ENCODE measurements at places on chromosomes 13 and 19.

DNA sequence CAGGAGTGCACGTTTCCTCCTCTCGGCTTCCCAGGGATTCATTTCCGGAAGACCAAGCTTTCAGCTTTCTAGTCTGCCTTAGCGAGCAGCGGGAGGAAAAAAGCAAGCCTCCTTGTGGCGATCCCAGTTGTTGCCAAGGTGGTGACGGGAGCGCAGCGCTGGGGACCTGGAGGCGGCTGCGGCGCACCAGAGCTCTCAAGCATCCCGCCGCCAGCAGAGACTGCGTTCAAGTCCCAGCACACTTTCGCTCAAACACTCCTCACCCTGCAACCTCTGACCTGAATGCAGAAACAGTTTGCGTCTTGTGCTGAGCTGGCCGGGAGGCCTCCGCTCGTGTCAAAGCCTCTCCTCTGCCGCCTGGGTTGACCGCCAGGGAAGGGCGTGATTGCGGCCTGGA, 4.9 kb downstream of the GSX1 start:
- DNase-seq: peak; percentile 53

DNA sequence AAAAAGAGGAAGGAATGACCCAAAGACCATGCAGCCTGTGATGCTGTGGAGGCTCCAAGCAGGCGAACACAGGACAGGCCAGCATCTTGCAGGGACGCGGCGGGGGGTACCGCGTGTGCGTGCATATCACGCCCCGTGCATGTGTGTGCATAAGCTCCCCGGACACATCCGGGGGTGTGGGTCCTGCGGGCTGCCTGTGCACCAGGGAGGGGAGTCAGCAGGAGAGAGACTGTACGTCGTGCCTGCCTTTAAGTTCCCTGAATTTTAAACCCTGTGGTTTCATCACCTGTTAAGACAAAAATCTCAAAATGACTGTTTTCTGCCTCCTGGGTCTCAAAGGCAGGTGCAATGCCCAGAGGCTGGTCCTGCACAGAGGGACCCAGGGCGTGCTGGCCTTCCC, 16.6 kb downstream of the ADAT3 start:
- DNase-seq: no peak

- DNase-seq: no peak
Observed at GRCh38 chr19:57248646-57249045, 8.2 kb downstream of the ZNF805 start.

DNA sequence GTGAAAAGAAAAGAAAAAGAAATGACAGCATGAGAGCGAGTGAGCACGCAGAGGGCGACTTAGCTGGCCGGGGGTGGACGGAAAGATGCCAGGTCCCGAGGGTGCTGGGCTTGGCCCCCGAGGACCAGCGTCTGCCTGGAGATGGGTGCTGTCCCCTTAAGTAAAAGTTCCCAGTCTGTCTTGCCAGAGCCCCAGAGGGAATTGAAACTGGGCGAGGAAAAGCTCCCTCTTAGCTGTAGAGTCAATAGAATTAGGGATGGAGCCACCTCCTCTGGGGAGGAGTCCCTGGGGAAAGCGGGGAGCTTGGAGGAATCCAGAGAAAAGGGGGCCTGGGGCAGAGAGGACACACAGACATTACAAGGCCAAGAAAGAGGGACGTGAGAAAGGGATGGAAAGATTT, 13.3 kb downstream of the BCAM start:
- no peak for DNase-seq

GRCh38 chr19:7527516-7528191, 5.2 kb downstream of the MCOLN1 start:
- DNase-seq: no peak

GRCh38 chr13:75470676-75471075, 11.3 kb downstream of the TBC1D4 start:
- no peak for DNase-seq

DNA sequence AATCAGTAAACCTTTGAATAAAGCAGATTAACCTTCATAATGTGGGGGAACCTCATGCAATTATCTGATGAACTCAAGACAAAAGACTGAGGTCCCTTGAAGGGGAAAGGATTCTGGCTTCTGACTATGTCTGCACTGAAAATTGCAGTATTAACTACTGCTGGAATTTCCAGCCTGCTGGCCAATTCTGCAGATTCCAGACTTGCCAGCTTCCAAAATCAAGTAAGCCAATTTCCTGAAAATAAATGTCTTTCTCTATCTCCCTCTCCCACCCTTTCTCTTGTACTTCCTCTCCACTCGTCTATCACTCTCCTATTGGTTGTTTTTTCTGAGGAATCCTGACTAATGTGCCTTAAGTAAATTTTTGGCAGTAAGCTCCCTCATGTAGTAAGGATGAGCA, 1479.9 kb upstream of the PRR20A start:
- DNase-seq: no peak

GRCh38 chr19:21127898-21128297, 13.9 kb upstream of the ZNF431 start:
- no peak for DNase-seq

GRCh38 chr13:47144782-47145181, 247.9 kb upstream of the HTR2A start:
- no peak for DNase-seq

DNA sequence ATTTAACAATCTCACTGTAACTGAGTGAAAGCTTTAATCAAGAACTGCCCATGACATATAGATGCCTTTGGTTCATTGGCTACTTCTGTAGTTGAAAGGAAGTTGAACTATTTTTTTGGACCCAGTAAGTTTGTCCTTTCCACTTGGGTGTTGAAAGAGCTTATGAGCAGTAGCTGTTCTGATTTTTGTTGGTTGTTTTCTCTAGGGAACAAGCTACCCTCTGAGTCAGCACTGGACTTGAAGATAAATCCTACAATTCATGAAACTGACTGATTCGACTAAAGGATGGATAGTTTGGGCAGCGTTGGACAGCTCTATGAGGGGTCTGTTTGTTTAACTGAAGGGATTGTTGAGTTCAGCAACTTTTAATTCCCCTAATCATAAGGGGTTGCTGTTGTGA, 101.0 kb downstream of the PAN3 start:
- DNase-seq: no peak

- no peak for DNase-seq
Observed at GRCh38 chr13:56670563-56670962, 470.2 kb upstream of the PRR20A start.

DNA sequence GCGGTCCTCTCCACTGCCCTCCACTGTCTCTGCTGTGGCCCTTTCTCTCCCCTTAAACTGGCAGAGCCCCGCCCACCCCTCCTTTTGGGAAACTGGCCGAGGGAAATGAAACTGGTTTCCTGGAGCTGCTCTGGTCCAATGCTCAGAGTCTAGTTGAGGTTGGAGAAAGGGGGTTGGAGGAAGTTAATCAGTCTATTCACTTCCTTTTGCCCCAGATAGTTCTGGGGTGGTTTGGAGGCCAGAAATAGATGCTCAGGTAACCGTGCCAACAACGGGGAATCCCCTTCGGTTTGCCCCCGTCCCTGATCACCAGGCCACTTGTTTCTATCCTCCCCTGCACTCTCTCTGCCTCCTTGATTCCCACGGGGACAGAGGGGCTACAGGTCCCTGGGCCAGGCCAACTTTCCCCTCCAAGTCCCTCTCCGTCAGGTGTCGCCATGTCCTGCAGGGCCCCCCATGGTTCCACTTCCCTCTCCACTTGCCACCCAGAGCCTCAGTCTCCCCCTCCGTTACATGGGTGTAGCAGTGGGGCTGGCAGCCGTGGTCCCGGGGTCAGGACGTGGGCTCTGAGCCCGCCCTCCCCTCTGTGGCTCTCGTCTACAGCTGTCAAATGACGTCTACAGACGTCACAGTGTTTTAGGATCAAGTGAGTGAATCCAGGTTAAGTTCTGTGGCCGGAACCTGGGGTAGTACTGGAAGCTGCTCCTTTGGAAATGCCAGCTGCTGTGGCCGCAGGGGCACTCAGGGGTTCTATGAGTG, at the start of gene IL4I1:
Gene IL4I1, minus strand, starts transcription at position 25 of the 759 bp plus-strand sequence. CDS start 727 bp downstream, outside the sequence.
- no peak for DNase-seq

DNA sequence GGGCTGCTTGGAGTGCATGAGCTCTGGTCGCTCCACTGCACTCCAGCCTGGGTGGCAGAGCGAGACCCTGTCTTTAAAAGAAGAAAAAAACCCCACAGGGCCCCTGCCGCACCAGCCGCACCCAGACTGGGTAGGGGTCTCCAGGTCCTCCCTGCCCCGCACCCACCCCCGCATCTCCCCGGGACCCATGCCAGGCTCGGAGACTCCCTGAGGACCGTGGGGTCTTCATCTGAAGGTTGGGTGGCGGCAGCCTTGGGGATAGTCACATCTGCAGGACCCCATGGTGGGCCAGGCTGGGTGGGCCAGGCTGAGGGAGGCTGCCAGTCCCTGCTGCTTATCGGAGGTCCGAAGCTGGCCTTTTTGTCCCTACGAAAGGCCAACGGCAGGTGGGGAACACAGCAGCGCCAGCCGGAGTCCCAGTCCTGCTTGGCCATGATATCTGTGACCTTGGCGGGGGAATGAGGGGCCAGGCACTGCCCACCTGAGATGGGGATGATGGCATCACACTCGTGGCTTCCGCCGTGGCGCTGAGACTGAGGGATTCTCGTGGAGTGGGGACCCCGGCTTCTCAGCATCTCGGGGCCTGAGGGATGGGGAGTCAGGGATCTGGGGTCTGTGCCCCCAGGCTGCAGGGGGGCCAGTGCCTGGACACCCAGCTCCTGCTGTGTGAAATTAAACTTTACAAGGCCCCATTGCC, 11.1 kb downstream of the EFNA2 start:
- DNase-seq: no peak

- no peak for DNase-seq
Observed at GRCh38 chr13:44474122-44474910, 100.7 kb downstream of the SERP2 start.
